Left forelimb (tissue), 1 donor: ENCODE measurements at places on chromosomes 6 and 20.

DNA sequence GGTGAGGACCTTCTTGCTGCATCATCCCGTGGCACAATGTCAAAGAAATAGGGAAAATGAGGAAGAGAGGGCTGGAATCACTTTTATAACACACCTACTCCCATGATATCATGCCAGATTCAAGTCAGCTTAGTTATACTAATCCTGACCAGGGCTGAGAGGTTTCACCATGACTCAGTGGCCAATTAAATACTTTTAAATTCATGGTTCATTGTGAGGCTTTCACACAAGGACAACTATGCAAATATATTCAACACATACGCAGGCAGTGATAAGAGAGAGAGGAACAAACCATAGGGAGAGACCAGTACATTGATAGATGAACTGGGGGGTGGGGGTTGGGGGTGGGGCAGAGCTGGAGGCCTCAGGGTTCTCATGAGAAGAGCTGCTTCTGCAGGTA is 313.1 kb downstream of the LRFN2 start:
- DNase-seq: no peak

GRCh38 chr6:90610751-90611542 is 24.1 kb upstream of the MAP3K7 start:
- peak; percentile 81 for DNase-seq

DNA sequence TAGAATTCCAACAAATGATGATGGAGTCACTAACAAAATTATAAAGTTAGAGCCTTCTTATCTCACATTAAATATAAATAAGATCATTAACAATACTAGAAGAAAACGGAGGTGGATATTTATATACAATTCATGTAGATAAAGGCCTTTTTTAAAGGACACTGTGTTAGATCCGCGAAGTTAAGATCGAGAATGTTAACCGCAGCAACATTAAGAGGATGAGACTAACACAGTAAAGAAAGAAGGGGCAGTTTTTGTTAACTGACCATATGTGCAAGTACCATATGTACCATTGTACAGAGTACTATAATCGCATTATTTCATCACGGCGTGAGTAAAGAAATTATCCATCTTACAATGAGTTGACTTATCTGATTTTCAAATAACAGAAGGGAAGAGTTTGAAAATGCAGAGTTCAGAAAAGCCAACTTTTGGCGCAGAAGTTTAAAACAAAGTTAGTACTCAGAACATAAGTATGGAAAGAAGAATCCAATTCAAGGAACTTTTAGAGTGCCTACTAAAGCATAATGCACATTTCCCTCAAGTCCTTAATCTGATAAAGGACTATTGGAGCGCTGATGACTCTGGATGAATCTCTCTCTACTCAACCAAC is 1.4 kb downstream of the FBXL4 start:
- DNase-seq: no peak

DNA sequence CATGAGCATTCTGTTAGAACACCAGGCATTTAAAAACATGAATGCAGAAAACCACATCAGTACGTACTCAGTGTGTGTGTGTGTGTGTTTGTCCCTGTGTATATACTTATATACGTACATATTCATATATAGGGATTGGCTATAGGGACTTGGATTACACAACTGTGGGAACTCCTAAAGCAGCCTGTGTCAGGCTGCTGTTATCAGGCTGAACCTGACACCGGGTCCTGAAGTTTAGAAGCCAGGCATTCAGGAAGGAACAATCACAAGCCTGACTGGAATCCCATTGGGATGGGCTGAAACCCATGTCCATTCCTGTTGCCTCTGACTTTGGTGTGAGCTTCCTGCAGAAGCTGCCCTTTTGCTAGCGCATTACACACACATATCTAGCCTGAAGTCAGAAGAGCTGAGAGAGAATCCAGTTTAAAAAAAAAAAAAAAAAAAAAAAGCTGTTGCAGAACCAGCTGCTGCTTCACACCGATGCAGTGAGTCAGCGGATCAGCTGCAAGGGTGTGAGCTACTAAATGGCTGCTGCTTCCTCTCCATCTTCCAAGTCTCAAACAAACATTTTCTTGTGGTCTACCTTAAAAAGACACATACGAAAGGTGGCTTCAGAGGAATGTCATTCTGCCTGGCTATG is 348.1 kb downstream of the THBS2 start:
- DNase-seq: no peak

- no peak for DNase-seq
Observed at GRCh38 chr6:40036186-40036585, 101.9 kb upstream of the MOCS1 start.

- peak; percentile 87 for DNase-seq
Observed at GRCh38 chr6:30720738-30721197, 616 bp downstream of the TUBB start.

DNA sequence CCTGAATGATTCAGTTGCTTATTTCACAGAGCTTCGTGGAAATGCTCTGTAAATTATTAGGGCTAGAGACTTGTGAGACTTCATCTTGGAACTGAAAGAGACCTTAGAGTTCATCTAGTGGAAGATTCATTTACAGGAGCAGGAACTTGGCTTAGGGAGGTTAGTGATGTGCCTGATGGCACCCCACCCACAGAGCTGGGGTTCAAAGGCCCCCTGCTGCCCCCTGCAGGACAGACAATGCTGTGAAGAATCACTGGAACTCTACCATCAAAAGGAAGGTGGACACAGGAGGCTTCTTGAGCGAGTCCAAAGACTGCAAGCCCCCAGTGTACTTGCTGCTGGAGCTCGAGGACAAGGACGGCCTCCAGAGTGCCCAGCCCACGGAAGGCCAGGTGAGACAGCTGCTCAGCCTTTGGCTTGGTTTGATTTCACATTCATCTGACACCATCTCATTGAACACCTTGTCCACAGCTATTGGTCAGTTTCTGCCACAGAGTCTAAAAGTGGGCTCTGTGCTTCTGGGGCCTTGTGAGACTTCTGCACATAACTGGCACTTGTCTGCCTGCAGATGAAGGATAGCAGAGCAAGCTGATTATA is 25.1 kb downstream of the MYBL2 start:
- no peak for DNase-seq

- no peak for DNase-seq
Observed at GRCh38 chr6:107275330-107275865, 160.1 kb upstream of the BEND3 start.

GRCh38 chr20:19943061-19943521 is 74.1 kb upstream of the NAA20 start:
- DNase-seq: no peak

DNA sequence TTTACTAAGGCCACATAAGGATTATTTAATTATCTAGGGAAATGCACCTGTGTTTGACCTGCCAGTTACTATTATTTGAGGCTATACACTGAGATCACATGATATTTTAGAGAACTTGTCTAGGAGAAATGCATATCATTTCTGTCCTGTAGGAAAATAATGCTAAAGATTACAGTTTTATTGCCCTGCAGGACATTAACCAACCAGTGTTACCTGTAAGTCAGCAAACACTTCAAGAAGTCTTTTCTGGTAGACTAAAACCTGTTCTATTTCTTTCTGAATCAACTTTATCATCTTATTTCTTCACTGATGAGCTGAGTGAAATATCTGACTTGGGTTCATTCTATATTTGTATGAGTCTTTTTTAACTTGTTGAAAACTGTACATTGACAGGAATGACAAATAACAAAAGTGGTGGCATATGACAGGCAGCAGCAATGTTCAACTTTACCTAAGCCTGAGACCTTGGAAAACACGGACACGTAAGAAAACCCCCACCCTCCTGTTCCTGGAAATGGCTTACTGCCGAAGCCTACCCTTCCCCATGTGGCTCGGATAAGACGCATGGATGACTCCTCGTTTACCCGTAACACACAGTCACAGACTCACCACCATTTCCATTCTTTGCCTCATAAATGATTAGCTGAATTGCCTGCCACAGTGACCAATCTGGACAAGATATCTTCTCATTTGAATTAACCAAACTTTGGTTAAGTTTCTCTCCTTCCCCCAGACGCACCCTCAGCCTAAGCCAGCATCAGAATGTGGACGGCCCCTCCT is 118.0 kb upstream of the CD93 start:
- DNase-seq: no peak

GRCh38 chr6:138225953-138226352 is 7.7 kb upstream of the PBOV1 start:
- no peak for DNase-seq

- DNase-seq: no peak
Observed at GRCh38 chr6:80480421-80481157, 374.1 kb downstream of the BCKDHB start.

GRCh38 chr6:24658573-24659560 is 7.8 kb downstream of the TDP2 start:
- DNase-seq: no peak

DNA sequence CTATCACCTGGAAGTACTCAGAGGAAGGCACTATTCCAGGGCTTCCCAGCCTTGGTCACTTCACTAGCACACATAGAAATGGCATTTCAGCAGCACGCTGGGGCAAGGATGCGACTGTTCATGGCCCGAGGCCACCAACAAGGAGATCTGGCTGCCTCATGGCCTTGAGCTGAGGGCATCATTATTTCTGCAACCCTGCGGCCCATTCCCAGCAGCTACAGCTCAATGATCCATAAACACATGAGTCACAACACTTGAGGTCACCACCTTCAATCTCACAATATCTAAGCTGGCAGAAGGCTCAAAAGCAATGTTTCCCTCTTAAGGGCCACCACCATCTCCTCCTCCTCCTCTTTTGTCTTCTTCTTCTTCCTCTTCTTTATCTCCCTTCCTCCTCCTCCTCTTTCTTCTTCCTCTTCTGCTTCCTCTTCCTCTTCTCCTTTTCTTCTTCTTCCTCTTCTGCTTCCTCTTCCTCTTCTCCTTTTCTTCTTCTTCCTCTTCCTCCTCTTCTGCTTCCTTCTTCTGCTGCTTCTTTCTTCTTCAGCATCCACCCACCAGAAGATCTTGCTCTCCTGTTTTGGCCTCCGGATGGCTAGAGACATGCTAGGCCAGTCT is 382.9 kb upstream of the CNR1 start:
- DNase-seq: no peak

GRCh38 chr6:130935978-130936377 is 108.8 kb downstream of the SMLR1 start:
- no peak for DNase-seq

DNA sequence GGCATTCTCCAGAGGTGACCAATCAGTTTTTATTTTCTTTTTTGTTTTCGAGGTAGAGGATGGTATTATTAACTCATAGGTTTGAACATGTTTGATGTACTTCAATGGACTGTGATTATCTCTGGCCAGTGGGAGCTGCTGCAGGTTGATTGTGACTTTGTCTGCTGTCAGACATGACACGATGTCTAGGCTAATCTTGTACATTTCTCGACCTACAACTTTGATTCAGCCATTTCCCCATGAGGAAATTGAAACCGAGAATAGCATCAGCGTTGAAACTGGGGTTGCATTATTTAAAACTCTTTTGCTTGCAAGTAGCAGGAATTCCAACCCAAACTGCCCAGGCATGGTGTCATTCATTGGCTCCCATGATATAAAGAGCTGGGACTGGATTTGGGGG is 218.9 kb downstream of the CDH26 start:
- no peak for DNase-seq

GRCh38 chr6:145530454-145530853 is 204.9 kb downstream of the EPM2A start:
- DNase-seq: no peak

GRCh38 chr6:2247664-2248063 is 2.3 kb upstream of the GMDS start:
- DNase-seq: no peak

DNA sequence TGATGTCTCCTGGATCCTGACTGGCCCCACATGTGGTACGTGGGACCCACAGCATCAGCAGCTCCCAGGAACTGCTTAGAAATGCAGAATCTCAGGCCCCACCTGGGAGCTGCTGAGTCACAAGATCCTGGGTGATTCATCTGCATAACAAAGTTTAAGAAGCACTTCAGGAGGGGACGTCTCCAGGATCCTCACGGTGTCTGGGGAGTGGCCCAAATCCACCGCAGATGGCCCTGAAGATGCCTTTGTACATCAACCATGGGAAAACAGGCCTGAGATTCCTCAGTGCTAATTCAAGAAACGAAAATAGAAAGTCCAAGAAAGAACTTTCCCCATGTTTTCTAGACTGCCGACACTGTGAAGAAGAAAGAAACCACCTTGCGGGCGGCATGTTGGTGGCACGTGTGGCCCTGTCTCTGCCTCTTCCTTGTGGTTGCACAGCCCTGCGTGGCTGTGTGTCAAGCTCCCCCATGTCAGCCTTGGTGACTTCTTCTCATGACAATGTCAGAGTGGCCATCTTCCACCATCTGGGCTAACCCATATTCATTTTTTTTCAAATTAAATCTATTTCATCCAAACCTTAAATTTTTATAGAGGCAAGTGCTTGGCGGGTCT is 26.1 kb downstream of the RRBP1 start:
- DNase-seq: no peak

- no peak for DNase-seq
Observed at GRCh38 chr6:100393493-100393892, 71.2 kb downstream of the SIM1 start.

GRCh38 chr6:126764671-126765070 is 353.8 kb upstream of the RSPO3 start:
- DNase-seq: no peak

GRCh38 chr6:168372889-168373288 is 53.3 kb upstream of the DACT2 start:
- DNase-seq: peak; percentile 33

DNA sequence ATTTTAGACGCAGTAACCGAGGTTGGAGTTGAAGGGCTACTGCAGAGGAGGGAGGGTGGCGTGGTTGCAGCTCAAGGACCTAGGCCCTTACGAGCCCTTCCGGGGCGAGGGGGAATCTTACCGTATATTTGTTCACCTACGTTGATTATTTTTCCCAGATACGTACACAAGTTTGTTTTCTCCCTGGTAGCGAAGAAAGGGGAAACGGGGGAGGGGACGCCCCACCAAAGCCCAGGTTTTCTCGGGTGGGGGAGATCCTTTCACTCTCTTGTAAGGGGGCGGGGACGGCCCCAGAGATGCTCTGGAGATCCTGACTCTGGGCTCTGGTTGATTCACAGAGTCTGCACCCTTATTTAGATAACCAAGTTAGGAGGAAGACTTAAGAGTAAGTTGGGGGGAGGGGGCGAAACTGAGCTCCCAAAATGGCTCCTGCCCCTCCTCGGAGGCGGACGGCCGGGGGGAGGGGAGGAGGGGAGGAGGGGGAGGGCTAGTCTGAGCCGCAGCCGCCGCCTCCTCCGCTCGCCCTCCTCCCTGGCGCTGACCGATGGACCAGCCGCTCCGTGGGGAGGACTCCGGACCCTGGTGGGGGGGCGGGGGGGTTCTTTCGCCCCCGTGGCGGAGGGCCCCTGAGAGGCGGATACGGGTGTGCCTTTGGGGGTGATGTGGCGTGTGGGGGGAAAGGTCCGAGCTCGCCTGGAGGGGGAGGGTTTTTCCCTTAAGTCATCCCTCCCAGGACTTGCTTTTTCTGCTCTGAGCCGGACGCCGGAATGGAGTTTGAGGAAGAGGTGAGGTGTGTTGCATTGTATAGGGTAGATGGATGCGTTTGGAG is 2.2 kb downstream of the BRD2 start:
- DNase-seq: peak; percentile 95

GRCh38 chr20:49883246-49883802 is 32.0 kb downstream of the SPATA2 start:
- no peak for DNase-seq

DNA sequence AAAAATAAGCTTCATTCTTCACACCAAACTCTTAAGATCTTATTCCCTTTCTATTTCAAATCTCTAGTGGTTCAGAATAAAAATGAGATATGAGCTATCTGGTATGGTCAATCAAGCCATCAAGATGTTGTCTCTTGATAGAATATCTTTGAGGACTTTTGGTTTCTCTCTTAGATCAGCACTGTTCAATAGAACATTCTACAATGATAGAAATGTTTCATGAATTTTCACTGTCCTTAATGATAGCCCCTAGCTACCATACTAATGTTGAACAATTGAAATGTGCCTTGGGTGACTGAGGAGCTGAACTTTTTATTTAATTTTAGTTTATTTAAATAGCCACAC is 24.1 kb upstream of the HINT3 start:
- no peak for DNase-seq
